ENCODE measurements at places on chromosomes 7 and 10.

GRCh38 chr7:143239813-143240212 is 18.0 kb downstream of the TAS2R40 start:
- peak; percentile 92 for DNase-seq

DNA sequence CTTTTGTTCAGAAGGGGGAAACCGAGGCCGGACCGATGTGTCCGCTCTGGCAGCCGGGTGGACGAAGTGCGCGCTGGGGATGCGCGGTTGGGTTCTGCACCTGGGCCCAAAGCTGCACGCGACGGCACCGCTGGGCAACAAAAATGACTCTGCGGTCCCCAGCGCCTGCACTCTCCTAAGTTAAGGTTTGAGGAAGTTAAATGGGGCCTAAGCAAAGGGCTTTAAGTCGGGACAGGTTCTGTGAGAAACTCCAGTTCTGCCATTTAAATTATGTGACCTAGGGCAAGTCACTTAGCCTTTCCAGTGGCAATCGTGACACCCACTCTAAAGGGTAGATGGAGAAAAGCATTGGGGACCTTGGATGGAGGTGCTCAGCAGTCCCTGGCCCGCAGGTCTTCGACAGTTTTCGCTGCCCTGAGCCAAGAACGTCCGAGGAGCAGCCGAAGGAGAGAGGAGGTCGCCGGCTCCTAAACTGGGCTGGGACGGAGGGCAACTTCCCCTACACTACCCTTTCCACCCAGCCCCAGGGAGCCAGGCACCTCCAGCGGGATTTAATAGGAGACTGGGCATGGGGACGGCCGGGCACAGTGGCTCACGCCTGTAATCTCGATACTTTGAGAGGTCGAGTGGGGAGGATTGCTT is 534 bp upstream of the ACBD5 start:
- peak; percentile 70 for DNase-seq

DNA sequence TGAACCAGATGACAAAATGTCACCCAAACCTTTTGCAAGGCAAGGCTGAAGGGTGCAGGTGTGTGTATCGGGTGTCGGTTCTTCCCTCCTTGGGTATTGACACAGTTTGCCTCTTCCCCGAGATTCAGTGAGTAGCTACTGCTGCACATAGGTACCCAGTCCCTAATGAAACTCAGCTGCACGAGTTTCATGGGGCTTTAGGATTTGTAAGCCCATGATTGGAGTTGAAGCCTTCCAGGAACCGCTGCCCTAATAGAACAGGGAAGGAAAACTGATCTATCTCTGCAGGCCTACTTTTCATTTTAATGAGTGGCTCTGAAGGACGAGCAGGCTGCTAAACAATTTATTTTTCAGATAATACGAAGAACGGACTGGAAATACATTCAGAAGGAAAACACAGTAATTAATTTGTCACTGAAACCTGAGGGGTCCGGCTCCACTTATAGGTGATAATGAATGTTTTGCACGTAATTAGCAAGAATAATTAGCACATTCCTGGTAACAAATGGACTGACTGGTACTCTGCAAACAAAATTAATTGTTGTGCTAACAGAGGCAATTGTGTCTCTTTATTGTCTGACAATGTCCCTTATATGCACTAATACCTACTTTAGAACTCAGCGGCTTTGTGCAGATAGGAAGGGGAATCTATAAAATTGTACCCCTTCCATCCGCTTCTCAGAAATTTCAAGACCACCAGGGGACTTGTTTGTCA is 49.6 kb upstream of the FZD8 start:
- DNase-seq = no peak

- no peak for DNase-seq
Measured at GRCh38 chr10:34137201-34137600, 677.9 kb downstream of the PARD3 start.
